A673 (cell line): ENCODE measurements at places on chromosomes 3 and 15.
A peak's percentile ranks its signal among the peaks of the same experiment; 100 is the strongest.

- no peak overlapping the region for H3K27ac ChIP-seq
- no peak overlapping the region for H3K4me3 ChIP-seq
- H3K4me1 ChIP-seq = no peaks in the 10 kb centered on the region
- DNase-seq = no peak
These were observed 610.0 kb upstream of the ZNF385D start for GRCh38 chr3:22360970-22361369.

GRCh38 chr15:83285979-83286553 lies 1.6 kb upstream of the BNC1 start:
- H3K36me3 ChIP-seq = no peaks in the 10 kb centered on the region
- peaks cover 62% of the 10 kb centered on the region for H3K27me3 ChIP-seq
- no peak overlapping the region for H3K4me3 ChIP-seq
- no peak for DNase-seq

- peak overlapping the region; percentile 58 for H3K4me3 ChIP-seq
- peaks cover 57% of the 10 kb centered on the region for H3K27me3 ChIP-seq
- DNase-seq = peak; percentile 30
- H3K27ac ChIP-seq = no peak overlapping the region
- no peaks in the 10 kb centered on the region for H3K36me3 ChIP-seq
- H3K4me1 ChIP-seq = peaks cover 4% of the 10 kb centered on the region
These were observed 69.2 kb downstream of the GOLGA8B start for GRCh38 chr15:34514251-34514670.

DNA sequence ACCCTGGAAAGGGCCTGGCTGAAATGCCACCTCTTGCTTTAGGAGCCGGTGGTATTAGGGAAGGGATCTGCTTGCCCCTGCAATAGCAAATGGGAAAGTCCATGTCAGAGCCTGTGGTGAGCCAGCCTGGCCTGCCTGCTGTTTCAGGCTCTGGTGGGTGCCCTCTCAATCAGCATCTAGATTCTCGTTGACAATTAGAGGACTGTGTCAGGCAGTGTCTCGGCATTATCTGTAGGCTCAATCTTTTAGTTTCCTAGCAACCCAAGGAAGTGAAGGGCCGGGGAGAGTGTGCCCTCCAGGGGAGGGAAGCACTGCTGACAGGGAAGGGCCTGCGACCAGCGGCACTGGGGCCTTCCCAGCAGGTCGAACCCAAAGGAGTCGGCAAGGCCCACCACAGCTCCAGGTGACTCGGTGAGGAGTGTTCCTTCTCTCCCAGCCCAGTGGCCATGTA lies 42.1 kb downstream of the TLE3 start:
- DNase-seq = no peak
- peaks cover under 1% of the 10 kb centered on the region for H3K4me1 ChIP-seq
- peaks cover 98% of the 10 kb centered on the region for H3K36me3 ChIP-seq
- no peak overlapping the region for H3K4me3 ChIP-seq
- H3K27ac ChIP-seq = no peak overlapping the region

DNA sequence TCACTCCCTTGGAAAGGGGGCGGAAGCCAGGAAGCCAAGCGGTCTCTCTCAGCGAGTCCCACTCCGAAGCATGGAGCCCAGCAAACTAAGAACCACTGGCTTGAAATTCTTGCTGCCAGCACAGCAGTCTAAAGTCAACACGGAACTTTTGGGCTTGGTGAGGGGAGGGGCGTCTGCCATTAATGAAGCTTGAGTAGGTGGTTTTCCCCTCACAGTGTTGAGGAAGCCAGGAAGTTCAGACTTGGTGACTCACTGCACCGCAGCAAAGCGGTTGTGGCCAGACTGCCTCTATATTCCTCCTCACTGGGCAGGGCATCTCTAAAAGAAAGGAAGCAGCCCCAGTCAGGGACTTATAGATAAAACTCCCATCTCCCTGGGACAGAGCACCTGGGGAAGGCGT lies 665.4 kb upstream of the CBLB start:
- DNase-seq = no peak
- no peaks in the 10 kb centered on the region for H3K36me3 ChIP-seq
- no peak overlapping the region for H3K27ac ChIP-seq
- no peaks in the 10 kb centered on the region for H3K27me3 ChIP-seq
- no peak overlapping the region for H3K4me3 ChIP-seq
- H3K4me1 ChIP-seq = no peaks in the 10 kb centered on the region

- DNase-seq = no peak
- no peaks in the 10 kb centered on the region for H3K27me3 ChIP-seq
- no peaks in the 10 kb centered on the region for H3K4me1 ChIP-seq
These were observed 29.2 kb downstream of the IFT80 start for GRCh38 chr3:160369784-160370183.

GRCh38 chr3:127677541-127678314 lies 5.0 kb downstream of the ABTB1 start:
- H3K27me3 ChIP-seq = no peaks in the 10 kb centered on the region
- H3K36me3 ChIP-seq = no peaks in the 10 kb centered on the region
- H3K4me3 ChIP-seq = no peak overlapping the region
- no peak overlapping the region for H3K27ac ChIP-seq

GRCh38 chr3:154168998-154169795 lies 48.0 kb downstream of the ARHGEF26 start:
- H3K4me1 ChIP-seq = peaks cover 7% of the 10 kb centered on the region
- H3K36me3 ChIP-seq = no peaks in the 10 kb centered on the region

- no peak for DNase-seq
- no peaks in the 10 kb centered on the region for H3K4me1 ChIP-seq
- no peak overlapping the region for H3K4me3 ChIP-seq
- H3K27me3 ChIP-seq = no peaks in the 10 kb centered on the region
- no peak overlapping the region for H3K27ac ChIP-seq
- no peaks in the 10 kb centered on the region for H3K36me3 ChIP-seq
These were observed 59.5 kb upstream of the DPPA4 start for GRCh38 chr3:109396806-109397205.

DNA sequence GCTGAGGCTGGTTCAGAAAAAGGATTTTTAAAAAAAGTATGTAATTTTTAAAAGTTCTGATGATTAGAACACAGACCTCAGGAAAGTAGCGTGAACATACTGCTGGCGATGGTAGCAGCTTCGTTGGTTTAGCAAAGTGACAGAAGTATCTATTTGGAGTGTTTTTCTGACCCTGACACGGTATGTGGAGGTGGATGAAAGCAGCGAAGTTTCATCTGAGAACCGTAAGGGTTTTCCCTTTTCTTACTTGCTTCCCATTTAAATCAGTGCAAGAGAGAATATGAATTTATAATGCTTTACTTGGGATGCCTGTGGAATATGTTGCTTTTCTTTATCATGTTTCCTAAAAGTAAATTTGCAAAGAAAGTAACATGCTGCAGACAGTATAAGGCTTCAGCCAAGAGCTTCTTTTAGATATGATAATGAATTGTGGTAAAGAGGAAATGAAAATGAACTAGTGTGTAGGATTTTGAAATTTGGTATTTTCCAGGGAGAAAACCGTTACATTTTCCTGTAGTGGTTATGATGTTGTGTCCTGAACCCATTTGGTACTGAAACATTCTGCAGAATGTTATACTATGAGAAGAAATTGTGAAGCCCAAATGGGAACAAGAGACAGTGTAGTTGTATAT lies 3.9 kb downstream of the CHST2 start:
- peaks cover 20% of the 10 kb centered on the region for H3K27me3 ChIP-seq
- H3K4me1 ChIP-seq = peaks cover 7% of the 10 kb centered on the region
- no peak overlapping the region for H3K27ac ChIP-seq
- no peak for DNase-seq

- no peaks in the 10 kb centered on the region for H3K36me3 ChIP-seq
- no peaks in the 10 kb centered on the region for H3K4me1 ChIP-seq
- DNase-seq = no peak
- no peaks in the 10 kb centered on the region for H3K27me3 ChIP-seq
- no peak overlapping the region for H3K4me3 ChIP-seq
- H3K27ac ChIP-seq = no peak overlapping the region
These were observed 559.6 kb downstream of the MCTP2 start for GRCh38 chr15:94791008-94791407.
